T-helper 22 cell (primary cell): ENCODE measurements at places on chromosomes 11 and 22.

DNA sequence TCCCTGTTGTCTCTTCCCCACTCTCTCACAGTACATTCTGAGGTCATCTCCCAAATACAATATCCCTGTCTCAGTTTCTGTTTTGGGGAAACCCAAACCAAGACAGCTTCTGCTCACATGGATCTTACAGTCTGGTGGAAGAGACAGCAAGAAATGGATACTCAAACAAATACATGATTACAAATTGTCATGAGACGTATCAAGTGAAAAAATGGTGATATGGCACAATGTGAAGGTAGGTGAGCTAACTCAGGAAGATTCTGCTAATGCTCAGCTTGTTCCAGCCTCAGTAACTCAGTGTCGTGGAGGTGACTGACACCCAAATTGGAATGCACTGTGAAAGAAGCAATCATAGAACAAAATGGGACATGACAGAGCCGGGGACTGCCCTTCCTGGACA, 68.3 kb downstream of the CHST1 start:
- DNase-seq, result no peak

- DNase-seq, result no peak
Observed at GRCh38 chr11:13102513-13102840, 93.4 kb downstream of the RASSF10 start.

GRCh38 chr11:125170001-125170509, 5.5 kb downstream of the PKNOX2 start:
- no peak for DNase-seq

DNA sequence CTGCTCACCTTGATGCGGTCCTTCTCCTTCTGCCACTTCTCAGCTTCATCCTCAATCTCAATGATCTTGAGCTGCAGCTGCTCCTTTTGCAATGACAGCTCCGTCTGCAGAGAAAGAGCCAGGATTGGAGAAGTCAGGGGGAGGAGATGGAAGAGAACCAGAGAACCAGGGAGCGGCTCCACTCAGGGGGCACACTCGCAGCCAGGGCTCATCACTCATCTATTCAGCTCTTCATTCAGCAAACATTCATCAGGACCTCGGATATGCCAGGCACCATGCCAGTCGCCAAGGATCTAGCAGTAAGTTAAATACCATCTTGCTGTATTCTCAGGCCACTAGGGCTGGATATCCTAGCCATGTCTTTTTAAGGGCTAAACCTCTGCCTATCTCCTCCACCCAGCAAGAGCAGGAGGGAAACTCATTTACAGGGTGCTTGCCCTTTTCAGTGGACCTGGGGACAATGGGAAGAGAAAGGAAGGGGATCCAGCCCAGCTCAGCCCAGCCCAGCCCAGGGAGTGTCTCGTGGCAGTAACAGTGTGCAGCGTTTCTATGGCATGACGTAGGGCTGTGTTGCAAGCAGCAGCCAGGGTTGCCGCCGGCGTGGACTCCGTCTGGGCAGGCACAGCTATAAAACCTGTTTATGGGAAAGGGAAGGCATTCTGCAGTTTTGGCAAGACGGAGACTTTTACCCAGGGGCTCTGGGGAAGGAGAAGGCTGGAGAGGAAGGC, 9.4 kb downstream of the TRIM29 start:
- DNase-seq, result no peak

DNA sequence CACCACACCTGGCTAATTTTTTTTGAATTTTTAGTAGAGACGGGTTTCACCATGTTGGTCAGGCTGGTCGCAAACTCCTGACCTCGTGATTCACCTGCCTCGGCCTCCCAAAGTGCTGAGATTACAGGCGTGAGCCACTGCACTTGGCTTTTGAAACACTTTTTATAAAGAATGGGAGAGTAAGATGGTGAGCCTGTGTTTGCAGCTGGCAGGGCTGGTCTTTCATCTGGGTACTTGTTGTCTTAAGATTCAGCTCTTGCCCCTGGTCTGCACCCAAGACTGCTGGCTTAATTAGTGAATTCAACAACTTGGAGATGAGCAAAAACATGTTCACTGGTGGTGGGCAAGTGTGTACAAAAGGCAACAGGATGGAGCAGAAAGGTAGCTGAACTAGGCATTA, 4.0 kb downstream of the TSPAN18 start:
- no peak for DNase-seq

DNA sequence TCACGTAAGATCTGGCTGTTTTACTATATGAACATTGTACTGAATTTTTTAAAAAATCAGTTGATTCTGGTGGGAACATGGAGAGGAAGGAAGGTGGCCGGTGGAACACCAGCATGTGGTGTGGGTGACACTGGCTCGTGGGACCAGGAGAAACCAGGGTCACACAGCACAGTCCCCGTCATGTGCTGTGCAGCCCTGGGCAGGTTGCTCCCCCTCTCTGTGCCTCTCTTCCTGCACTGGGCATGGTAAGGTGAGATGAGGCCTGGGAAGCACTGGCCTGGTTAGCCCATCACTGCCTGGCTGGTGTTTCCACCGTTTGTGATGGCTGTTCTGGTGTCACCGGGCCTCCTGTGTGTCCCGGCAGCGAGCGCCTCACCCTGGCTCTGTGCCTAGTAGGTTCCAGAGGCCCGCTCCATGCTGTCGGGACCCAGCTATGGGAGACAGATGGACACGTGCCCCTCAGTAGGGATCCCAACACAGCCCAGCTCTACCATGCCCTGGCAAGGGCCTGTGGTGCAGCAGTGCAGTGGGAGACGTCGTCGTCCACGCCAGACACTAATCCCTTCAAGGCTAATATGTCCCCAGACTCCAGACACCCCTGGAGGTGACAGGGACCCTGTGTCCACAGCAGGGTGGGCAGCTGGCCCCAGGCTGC, 88.2 kb upstream of the LINC01488 start:
- DNase-seq, result no peak

GRCh38 chr11:124751741-124752470, at the start of gene VSIG2:
VSIG2 (minus strand) TSS chr11:124752255; CDS start chr11:124752137, 118 bp downstream.
- no peak for DNase-seq

- no peak for DNase-seq
Observed at GRCh38 chr11:6682591-6682935, 577 bp downstream of the MRPL17 start.
